Activated T-helper 9 cell treated with anti-CD3 and anti-CD28 coated beads, Interleukin-2, amount 50 U/mL, for 16 hours (primary cell): ENCODE measurements at places on chromosomes 5 and 9.

DNA sequence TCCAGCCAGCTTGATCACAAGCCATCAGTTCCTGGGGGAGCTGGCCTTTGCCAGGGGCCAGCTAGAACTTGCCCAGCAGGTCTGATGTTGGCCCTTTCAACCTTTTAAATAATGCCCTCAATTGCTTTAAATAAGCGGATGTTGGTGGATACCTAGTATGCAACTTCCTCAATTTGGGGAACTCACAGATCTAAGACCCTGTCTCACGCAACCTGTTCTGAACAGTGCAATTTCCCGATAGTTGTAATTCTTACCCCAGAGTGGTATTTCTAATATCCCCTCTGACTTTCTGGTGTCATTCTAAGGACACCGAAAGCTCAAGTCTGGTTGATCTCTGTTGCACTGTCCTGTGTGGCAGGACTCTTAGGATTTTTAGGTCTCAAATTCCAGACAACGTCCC lies 23.1 kb downstream of the GALNT12 start:
- DNase-seq, result no peak

DNA sequence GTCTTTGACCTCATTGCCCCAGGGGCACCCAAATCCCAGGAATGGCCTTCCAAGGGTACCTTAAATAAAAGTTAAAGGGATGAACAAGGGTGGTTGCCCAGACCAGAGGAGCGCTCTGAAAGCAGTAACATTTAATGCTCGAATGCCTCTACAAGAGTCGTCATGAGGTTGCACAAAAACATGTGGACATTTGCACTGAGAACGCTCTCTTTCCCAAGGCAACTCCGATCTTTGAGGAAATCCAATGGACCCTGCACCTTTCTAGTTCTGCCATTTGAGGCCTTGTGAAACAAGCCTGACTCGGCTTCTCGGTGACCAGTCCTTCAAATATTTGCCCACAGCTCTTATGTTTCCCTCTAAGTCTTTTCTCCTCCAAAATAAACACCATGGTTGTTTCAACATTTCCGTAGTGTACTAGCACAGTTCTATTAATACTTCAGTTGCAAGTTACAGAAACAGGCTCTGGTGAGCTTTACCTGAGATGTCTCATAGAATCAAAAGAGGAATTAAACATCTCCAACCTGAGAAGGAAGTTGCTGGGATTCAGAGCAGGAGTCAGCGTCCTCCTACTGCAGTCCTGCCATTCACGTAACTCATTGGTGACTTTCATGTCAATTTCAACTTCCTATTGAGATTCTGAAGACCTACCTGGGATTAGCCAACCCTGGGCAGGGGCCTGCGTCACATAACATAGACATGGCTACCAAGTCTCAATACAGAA lies 168.8 kb upstream of the RAI14 start:
- DNase-seq, result no peak

DNA sequence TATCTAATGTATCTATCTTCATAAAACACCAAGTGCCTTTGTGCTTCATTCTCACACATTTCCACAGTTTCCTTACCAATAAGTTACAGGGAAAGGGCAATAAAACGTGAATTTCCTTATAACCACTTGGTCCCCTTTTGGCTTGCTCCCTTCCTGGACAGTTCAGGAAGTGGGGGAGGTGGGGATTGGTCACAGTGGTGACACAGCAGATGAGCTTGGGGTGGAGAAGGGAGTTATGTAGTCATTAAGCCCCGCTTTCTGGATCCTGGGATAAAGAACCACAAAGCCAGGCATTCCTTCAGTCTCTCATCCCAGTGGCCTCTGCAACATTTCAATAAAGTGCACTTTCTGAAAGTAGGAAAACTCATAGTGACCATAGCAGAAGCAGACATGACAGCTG lies 47.1 kb upstream of the FYB1 start:
- DNase-seq, result no peak

DNA sequence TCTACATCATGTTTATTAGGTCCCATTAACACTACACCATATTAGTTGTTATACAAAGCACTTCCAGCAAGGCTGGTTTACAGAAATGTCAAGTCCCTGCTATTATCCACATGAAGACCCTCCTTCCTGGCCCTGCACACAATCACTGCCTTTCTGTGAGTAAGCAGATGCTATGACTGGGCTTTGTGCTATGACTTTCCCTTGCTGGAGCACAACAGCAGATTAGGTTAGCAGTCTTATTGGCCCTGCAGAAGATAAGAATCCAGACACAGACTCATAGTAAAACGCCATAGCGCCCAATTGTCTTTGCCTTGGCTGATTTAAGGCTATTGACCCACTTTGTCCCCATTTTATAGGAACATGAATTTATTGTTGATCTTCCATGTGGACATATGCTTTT lies 228.9 kb upstream of the ACTBL2 start:
- DNase-seq, result no peak

GRCh38 chr5:119328753-119329602 lies 26.8 kb upstream of the TNFAIP8 start:
- DNase-seq, result peak; percentile 52

DNA sequence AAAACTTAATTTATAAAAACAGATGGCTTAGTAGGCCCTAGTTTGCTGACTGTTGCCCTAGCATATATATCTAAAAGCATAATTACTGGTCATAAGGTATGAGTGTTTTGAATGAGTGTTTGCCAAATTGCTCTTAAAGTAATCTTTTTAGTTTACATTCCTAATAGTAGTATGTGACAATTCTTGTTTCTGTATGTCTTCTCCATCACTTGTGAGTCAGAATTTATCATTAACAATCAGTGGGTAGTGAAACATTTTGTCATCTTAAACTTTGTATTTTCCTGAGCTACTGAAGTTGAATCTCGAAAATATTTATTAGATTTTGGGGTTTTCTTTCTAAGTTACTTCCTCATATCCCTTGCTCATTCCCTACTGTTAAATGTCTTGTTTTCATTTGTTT lies 49.6 kb downstream of the APC start:
- DNase-seq, result no peak
